ENCODE measurements at places on chromosomes 2 and 18. TPM values are rescaled to one million over a fixed set of nuclear protein-coding genes. Genes with fewer than 3 reads are reported as not detected.

Gene LYG1
- total RNA-seq = 0.74 TPM

Gene VWA3B
- total RNA-seq = 0.98 TPM

Gene SLC5A7
- 2.5 TPM for total RNA-seq

Gene BMP10
- not detected for total RNA-seq

Gene SP140
- 0.49 TPM for total RNA-seq

Gene ODC1
- 136 TPM for total RNA-seq

Gene ITGAV
- total RNA-seq = 48.2 TPM

Gene TCF4
- 487 TPM for total RNA-seq

Gene CHRND
- total RNA-seq = not detected

Gene KCNE4
- 2.5 TPM for total RNA-seq

Gene STPG4
- total RNA-seq = 0.49 TPM

Gene TEKT4
- not detected for total RNA-seq

Gene PLEKHM3
- 41.6 TPM for total RNA-seq

Gene CAPN14
- total RNA-seq = 0.98 TPM

Gene SPDYA
- 1.5 TPM for total RNA-seq

Gene ASPRV1
- 1.7 TPM for total RNA-seq

Gene GCG
- total RNA-seq = 0.49 TPM

Gene AQP4
- total RNA-seq = 84.8 TPM

Gene TIMM21
- total RNA-seq = 28.8 TPM

Gene UGT1A8
- not detected for total RNA-seq

Gene FN1
- 203 TPM for total RNA-seq

Gene FLACC1
- 3.0 TPM for total RNA-seq

Gene SH3BP4
- 8.4 TPM for total RNA-seq

Gene ALLC
- not detected for total RNA-seq

Gene CSRNP3
- 184 TPM for total RNA-seq

Gene ARHGAP15
- 19.9 TPM for total RNA-seq

Gene PNPT1
- total RNA-seq = 21.6 TPM

Gene PRKAG3
- total RNA-seq = not detected

Gene SIX3
- total RNA-seq = 0.49 TPM

Gene CDKL4
- 5.7 TPM for total RNA-seq

Gene APOB
- 0.25 TPM for total RNA-seq

Gene RRM2
- 4.4 TPM for total RNA-seq

Gene NAT8
- not detected for total RNA-seq

Measured in temporal lobe (tissue), 4 donors.